ELR (cell line): ENCODE measurements at places on chromosomes 6 and 20.

DNA sequence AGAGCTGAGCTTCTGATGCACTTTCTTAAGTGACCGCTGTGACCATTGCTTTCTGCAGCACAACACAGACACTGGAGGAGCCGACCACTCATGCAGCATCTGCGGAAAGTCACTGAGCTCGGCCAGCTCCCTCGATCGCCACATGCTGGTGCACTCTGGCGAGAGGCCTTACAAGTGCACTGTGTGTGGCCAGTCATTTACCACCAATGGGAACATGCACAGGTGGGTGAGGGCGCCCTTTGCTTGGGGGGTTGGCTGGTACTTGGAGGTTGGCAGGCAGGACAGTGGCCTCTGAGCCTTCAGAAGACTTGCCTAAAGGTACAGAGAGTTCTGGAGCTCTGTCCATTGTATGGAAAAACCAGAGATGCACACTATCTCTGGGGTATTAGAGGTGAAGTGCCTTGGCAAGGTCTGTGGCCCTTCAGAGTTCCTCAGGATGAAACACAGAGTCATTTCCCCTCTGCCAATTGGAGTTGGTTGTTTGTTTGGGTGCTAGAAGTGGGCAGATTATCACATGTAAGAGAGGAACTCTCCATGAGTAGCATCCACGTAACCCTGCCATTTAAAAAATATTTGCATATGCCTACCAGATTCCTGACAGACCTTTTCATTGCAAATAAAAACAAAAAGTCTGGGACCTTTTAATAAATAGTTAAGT, 81.5 kb downstream of the RREB1 start:
- no peak for DNase-seq

- DNase-seq: peak; percentile 85
Observed at GRCh38 chr6:33160728-33161344, 31.4 kb downstream of the COL11A2 start.

DNA sequence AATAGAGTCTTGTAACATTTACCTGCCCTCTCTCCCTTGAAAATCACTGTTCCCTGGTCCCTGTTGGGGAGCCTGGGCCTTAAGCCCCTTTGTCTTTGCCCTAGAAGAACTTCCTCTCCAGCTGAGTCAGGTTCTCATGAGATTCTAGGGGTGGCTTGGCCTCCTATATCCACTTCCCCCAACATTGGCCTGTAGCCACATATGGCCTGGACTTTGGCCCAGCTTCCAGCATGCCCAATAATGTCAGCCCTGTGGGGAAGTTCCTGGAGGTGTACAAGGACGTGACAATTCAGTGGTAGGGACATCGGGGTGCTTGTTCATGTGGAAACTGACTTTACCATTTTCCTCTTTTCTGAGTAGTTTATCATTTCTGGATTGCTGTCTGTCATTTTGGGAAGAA, 17.2 kb upstream of the MAS1L start:
- DNase-seq: no peak

DNA sequence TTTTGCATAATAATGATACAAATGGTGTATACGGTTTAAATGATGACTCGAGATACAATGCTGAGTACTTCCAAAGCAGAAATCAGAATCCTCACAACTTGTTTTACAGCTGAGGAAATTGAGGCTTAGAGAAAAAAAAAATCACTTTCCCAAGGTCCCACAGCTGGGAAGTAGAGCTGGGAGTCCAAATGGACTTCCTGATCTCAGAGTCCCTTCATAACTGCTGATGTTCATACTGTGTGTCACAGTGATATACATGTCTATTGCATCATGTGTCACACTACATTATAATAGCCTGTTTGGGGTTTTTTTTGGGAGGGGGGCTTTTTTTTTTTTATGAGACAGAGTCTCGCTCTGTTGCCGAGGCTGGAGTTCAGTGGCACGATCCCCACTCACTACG, 8.5 kb downstream of the HM13 start:
- DNase-seq: no peak

- DNase-seq: peak; percentile 29
Observed at GRCh38 chr6:20711518-20711917, 177.3 kb downstream of the CDKAL1 start.

- DNase-seq: no peak
Observed at GRCh38 chr6:40440053-40440452, 147.1 kb downstream of the LRFN2 start.

DNA sequence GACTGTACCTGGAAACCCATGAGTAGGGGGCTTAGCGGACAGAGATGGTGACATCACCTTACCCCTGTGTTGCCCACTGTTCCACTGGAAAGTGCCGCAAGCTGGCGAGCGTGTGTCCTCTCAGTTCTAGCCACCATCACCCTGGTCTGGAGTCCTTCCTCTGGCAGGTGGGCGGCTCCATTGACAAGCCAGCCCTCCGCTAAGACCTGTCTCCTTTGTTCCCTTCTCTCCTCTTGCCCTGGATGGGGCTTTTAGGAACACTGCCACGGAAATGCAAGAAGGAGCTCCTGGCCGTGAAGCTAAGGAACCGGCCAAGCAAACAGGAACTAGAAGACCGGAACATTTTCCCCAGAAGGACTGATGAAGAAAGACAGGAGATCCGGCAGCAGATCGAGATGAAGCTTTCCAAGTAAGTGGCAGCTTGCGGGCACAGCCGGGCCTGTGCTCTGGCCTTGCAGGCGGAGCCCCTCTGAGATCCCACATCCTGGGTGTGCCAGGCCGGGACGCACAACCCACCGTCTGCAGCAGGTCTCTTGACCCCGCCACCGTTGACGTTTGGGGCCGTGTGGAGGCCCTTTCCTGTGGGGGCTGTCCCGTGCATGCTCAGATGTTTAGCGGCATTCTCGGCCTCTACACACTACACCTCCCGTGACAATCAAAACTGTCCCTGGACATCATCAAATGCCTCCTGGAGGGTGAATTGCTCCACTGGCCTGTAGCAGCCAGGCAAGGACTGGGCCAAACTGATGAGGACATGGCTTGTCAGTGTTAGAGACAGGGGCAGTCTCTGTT, 127.5 kb downstream of the SYCP2 start:
- no peak for DNase-seq

- DNase-seq: peak; percentile 64
Observed at GRCh38 chr6:157682856-157683481, 140.1 kb upstream of the SNX9 start.

DNA sequence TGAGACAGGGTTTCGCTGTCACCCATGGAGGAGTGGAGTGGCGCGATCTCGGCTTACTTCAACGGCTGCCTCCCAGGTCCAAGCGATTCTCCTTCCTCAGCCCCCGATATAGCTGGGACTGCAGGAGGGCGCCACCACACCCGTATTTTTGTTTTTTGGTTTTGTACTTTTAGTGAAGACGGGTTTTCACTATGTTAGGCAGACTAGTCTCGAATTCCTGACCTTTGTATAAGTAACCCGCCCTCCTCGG, 115.4 kb upstream of the BTN3A2 start:
- DNase-seq: no peak

- no peak for DNase-seq
Observed at GRCh38 chr6:170063851-170064602, 226.9 kb downstream of the DLL1 start.

- no peak for DNase-seq
Observed at GRCh38 chr6:67757465-67758033, 877.5 kb upstream of the ADGRB3 start.

GRCh38 chr6:68497927-68498326, 137.2 kb upstream of the ADGRB3 start:
- peak; percentile 36 for DNase-seq

DNA sequence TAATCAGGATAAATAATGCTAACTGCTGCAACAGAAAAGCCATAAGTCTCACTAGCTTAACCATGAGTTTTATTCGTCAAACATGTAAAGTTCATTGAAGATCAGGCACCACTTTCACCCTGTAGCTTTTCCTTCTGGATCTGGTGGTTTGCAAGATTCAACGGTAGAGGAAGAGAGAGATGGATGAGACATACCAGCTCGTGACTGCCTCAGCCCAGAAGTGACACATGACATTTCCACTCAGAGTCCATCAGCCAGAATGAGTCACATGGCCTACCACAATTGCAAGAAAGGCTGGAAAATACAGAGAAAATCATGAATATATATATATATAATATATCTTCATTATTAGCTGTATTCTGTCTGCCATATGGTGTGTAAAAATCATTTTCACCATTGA, 29.0 kb downstream of the SPTLC3 start:
- DNase-seq: peak; percentile 76

GRCh38 chr6:36083446-36083845, 46.9 kb upstream of the MAPK13 start:
- no peak for DNase-seq

GRCh38 chr6:15363523-15364400, 117.9 kb downstream of the JARID2 start:
- DNase-seq: no peak

DNA sequence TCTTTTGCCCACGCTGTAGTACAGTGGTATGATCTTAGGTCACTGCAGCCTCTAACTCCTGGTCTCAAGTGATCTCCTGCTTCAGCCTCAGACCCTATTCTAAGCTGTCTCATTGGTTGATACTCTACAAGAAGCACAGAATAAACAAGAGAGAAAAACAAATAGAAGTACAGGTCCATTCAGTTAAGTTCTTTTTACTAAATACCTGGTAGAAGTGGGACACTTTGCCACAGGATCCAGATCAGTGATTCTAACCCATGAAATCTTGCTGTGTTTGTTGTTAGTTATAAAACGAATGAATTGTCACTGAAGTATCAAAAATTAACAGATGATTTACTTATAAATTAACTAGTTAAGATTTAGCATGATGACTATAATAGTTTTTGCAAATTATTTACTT, 76.7 kb downstream of the SCAND1 start:
- DNase-seq: no peak

DNA sequence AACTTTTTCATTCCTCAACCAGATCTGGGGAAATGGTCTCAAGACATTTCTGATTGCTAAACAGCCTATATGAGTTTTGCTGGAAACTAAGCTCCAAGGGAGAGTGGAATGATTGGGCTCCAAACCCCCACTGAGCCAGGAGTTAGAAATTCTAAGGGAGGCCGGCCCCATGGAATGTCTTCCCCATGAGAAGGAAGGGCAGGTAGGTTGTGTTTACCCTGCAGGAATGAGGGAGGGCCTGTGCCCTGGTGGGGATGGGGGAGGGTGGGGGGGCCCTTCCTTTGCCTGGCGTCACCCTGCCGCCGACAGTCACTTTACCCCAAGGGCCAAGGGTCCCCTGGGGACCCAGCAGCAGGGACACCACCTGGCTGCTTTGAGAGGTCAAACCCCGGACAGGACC, 298.9 kb downstream of the TFAP2C start:
- no peak for DNase-seq

DNA sequence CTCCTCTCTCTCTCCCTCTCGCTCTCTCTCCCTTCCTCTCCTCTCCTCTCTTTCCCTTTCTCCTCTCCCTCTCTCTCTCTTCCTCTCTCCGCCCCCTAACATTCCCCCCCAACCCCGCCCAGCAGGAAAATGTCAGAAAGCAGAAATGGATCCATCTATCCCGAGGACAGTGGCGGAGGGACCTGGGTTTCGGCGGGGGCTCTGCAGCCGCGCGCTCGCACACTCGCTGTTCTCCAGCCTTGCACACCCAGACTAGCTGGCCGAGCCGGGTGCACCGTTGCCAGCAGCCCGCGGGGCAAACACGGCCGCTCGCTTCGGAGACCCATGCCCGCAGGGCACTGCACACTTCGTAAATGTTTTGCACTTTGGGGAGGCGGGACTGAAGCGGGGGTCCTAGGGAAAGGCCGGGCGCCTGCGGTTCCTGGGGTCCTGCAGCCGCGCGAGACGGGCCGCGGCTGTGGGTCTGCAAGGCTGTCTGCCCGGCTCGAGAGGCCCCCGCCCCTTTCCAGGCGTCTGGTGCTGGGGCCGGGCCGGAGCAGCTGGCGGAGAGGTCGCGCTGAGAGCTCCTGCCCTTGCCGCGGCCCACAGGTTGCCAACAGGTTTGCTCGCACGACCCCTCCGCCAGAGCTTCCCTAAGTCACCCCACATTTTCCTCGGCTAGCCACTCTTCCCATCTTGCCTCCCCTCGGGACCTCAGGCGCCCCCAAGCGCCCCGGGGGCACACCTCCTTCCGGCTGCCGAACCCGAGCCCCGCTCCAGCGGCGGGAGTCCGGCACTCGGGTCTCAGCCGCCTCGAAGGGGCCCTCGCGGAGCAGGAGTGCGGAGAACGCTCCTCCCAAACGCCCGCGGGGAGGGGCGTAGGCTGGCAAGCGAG, 818 bp upstream of the MDGA1 start:
- peak; percentile 71 for DNase-seq

- DNase-seq: no peak
Observed at GRCh38 chr6:84089552-84089951, 56.0 kb downstream of the MRAP2 start.

DNA sequence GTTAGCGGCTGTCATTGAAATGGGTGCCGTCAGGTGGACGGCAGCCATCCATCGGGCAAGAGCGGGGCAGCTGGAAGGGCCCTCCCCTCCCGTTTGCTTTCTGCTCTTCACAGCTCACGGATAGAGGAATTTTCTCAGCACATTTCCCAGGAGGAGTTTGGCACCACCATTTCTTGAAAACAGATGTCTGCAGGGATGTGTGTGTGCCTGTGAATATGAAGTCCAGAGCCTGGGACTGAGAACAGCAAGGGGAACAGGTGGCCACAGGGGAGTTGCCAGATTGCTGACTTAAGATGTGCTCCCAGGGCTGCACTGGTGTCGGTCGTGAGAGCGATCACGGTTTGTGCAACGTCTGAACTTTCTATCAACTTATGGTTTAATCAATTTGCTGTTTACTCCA, 22.1 kb upstream of the ECI2 start:
- no peak for DNase-seq

- DNase-seq: peak; percentile 19
Observed at GRCh38 chr6:141521440-141521839, 611.3 kb upstream of the GJE1 start.

DNA sequence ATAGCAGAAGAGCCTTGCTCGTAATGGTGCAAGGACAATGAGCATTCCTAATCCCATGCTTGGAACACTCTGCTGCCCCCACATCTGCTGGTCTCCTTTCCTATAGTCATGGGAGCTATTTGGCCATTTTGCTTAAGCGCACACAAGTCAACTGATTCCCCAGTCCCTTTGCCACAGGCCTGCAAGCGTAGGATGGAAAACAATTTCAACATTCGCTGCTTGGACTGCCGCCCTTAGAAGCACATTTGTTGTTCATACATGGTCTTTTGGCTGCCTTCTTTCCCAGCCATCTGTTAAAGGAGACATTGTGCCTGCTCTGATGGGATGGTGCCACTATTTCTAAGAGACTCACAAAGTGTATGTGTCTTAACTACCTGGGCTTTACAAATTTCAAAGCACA, 96.9 kb downstream of the RFX6 start:
- no peak for DNase-seq

DNA sequence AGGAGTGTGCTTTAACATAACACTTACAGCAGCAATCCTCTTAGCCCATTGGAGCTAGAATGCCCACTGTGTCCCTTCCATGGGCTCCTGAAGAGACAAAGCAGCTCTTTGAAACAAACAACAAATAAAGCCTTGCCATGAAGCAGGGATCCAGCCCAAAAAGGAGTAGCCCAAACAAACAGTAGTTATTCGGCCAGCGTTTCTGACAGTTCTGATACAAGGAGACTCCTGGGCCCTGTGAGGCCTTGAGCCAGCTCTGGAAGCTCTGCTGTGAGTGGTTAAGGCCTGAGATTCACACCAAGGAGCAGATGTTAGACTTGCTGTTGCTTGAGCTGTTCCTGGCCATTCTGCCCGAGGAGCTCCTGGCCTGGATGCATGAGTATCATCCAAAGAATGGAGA, 16.9 kb upstream of the ZSCAN16 start:
- no peak for DNase-seq

GRCh38 chr6:17902974-17903373, 84.5 kb downstream of the KIF13A start:
- DNase-seq: no peak

- peak; percentile 65 for DNase-seq
Observed at GRCh38 chr20:17570347-17571152, 675 bp downstream of the DSTN start.
